ENCODE measurements at places on chromosomes 1 and 21.

DNA sequence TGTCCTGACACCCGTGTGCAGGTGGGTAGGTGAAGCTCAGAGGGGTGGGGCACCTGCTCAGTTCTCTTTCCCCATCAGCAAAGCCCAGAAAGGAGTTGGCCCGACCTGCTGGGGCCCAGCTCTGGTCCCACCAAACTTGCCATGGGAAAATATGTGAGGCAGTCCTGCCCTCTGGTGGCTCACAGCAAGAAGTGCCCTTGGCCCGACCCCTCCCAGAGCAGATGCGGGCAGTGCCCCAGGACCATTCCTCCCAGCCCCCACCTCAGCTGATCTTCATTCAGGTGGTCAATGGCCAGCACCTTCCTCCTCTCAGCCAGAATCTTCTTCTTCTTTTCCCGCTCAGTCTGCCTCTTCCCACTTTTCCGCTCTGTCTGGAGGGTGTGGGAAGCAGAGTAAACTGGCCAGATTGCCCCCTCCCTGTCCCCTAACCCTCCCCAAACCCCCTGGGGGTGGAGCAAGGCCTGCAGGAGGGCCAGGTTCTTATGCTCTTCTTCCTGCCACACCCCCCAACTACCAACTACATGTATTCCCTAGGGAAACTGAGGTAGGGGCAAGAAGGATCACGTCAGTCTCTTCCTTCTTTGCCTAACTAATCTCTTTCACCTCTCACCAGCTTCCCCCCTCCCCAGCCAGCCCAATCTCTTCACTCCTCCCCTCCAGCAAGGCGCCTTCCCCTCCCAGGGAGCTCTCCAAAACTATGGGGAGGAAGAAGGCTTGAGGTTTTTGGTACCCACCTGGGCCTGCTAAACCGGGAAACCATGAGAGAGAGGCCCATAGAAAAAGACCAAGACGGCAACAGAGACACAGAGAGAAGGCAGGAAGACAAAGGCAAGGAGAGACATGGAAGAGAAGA, 15.6 kb downstream of the TNNT2 start:
- no peak for DNase-seq

- DNase-seq, result peak; percentile 75
These were observed 892 bp downstream of the TYW3 start for GRCh38 chr1:74733604-74734484.

GRCh38 chr1:157359314-157360022, 192.8 kb downstream of the FCRL5 start:
- no peak for DNase-seq

- peak; percentile 61 for DNase-seq
These were observed 44.5 kb upstream of the CRNN start for GRCh38 chr1:152458384-152459185.

GRCh38 chr1:232162001-232162400, 467.9 kb downstream of the SIPA1L2 start:
- no peak for DNase-seq

GRCh38 chr1:41863718-41864117, 55.0 kb downstream of the HIVEP3 start:
- DNase-seq, result no peak

- no peak for DNase-seq
These were observed 37.1 kb upstream of the ADAM30 start for GRCh38 chr1:119933397-119933796.

- DNase-seq, result no peak
These were observed 526.9 kb downstream of the MATN1 start for GRCh38 chr1:30196457-30196856.

GRCh38 chr1:101003012-101003650, 22.5 kb downstream of the DPH5 start:
- no peak for DNase-seq

DNA sequence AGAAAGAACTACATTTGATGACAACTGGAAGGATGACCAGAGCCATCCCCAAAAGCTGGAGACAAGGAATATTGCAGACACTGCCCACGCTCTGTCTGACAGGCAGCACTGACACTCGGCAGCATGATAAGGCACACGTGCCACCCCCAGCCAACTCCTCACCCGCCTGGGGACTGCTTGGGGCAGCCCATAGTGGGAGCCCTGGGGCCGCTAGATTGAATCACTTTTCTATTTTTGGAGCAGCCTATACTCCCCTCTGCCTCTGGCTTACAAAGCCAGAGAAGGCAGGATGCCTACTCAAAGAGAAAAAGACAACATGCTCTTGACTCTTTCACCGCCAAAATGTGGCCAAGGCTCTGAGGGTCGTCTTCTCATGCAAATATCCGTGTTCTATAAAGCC, 1.3 kb downstream of the SMG5 start:
- peak; percentile 18 for DNase-seq

- no peak for DNase-seq
These were observed 333.8 kb downstream of the NEGR1 start for GRCh38 chr1:71948561-71948960.

DNA sequence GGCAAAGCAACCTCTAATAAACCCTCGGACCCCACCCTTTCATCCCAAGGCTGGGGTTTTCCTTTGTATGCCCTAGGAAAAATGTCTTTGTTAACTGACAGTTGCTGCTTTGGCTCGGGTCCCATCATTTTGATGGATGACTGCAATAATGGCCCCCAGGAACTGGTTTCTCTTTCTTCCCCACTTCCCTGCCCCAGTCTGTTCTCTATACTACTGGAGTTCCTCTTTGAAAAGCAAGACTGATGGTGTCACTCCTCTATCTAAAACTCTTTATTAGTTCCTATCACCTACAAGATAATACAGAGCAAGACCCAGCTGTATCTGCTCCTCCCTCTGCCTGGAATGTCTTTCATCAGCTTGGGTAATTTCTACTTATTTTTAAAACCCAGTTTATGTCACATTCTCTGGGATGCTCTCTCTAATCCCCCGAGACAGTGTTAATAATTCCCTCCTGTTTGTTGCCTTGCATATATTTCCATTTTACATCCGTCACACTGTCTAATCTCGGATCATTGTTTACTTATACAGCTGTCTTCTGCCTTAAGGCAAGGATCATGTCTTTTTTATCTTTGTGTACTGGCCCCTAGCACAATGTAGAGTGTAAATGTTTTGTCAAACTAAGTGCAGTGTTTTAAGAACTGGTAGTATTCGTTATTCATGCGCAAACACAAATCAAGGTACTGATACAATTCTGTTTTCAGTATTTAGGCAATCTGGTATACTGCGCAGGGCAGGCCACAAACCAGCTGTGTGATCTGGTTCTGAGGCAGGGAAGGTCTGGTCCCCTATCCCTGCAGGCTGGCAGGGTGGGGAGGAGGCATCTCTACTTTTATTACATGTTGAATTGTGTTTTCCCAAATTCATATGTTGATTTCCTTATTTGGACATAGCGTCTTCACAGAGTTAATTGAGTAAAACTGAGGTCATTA, 16.1 kb downstream of the SLAMF1 start:
- DNase-seq, result no peak

- no peak for DNase-seq
These were observed 27.0 kb downstream of the CXADR start for GRCh38 chr21:17539743-17540341.

GRCh38 chr1:163035446-163036249, 33.5 kb upstream of the RGS4 start:
- no peak for DNase-seq

- DNase-seq, result no peak
These were observed 102.7 kb downstream of the RASAL2 start for GRCh38 chr1:178196631-178197030.

DNA sequence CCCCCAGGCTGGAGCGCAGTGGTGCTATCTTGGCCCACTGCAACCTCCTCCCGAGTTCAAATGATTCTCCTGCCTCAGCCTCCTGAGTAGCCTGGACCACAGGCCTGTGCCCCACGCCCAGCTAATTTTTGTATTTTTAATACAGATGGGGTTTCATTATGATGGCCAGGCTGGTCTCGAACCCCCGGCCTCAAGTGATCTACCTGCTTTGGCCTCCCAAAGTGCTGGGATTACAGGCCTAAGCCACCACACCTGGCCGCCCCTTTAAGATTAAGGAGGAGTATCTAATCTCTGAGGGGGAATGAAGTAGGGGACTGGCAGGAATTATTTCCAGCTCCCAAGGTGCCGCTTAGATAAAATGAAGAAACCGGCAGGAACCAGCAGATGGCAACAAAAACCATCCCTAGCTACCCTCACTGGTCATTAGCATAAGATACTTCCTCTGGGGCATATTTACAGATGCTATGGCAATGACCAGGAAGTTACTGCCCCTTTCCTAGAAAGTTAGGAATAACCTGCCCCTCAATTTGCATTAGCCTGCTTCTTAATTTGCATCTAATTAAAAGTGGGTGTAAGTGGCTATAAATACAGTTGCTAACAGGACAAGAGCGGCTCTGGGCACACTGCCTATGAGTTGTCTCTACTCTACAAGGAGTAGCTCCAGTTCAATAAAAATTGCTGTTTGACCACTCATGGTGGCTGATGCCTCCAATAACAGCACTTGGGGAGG, 7.1 kb upstream of the NSUN4 start:
- DNase-seq, result no peak

DNA sequence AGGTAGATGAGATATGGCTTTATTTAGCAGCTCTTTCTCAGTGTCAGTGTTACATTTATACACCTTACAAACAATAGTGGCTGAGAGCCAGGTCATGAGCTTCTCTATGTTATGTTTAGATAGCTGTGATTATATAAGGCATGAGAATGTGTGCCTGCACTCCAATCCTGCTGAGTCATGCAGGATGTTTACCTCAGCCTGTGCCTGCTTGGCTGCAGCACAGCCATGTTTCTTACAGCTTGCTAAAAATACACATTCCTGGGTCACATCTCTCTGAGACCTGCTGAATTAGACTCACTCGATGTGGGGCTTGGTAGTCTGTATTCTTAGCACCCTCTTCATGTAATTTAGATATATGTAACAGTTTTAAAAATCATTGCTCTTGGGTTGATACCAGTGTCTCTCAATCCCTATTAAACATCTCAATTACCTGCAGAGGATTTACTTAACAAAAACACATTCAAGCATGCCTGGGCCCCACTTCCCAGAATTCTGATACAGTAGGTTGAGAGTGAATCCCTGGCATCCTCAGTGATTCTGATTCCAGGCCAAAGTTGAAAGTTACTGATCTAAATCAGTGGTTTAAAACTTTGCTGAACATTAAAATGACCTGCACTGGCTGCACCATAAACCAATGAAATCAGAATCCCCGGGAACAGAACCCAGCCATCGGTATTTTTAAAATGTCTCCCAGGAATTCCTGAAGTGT, 107.5 kb downstream of the GDAP2 start:
- DNase-seq, result peak; percentile 87

DNA sequence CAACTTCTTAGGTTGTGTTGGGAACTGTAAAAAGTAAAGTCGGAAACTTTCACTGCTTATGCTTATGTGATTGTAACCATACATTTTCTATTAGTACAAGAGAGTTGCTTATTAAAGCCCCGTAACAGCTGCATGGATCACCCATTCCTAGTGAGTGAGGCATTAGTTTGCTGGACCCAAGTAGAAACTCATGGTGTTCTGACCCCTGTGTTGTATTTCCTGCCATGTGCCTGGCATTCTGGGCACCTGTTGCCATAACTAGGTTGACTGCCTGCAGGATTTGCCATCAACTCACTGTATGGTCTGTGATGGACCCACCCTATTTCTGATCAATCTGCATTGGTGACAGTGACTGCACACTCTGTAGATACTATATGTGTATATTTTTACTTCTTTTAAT, 173.0 kb downstream of the PGBD5 start:
- DNase-seq, result no peak

- DNase-seq, result peak; percentile 94
These were observed 975.7 kb upstream of the ADGRL4 start for GRCh38 chr1:79982211-79982610.

GRCh38 chr1:183023146-183023600, at the start of gene LAMC1:
Gene LAMC1 (plus strand): TSS chr1:183023420. CDS start chr1:183023717, 297 bp downstream.
- peak; percentile 94 for DNase-seq

DNA sequence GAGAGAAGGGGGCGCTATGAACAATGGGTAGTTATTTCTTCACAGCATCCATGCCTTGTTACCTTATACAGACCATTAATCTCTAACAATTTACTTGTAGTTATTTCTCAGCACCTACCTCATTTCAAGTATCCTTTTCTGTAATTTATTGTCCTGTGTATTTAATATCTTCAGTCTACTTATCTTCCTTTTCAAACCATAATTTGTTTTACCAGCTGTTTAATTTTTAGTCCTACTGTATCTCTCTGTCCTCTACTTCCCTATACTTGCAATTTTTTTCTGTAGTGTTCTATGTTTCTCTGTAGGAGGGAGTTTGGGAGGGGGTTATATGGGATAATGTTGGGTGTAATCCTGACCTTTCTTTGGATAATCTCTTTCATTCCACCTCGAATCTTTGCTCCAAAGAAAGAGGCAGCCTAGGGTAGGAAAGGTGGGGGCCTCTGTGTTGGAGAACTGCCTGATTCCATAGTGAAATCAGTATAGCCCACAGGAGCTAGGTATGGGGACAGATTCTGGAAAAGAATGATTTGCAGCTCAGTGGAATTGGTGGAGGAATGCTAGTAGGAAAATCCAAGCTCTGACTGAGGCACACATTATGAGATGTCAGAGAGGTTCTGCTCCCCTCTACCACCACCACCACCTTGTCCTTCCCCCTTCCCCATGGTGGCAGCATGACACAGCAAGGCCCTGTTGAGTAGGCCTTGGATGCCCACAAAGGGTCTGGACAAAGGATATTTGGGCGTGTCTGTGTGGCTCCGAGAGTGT, 642 bp downstream of the MLLT11 start:
- peak; percentile 58 for DNase-seq

DNA sequence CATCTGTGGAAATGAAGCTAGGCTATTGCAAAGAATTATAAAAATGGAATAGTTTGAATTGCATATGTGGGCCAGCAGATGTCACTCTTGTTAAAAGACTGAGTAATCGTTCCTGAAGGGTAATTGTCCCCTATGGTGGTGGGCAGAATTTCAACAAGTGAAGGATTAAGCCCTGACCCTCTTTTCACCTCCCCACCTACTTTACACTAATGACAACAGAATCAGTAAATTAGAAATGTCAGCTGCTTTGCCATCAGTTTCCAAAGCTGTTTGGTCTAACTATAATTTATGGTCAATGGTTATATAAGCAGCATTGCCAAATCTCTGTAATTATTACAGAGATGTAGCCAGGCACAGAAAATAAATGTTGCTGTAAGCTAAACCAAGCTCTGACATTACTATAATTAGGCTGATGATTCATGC, 898.6 kb downstream of the AMY1C start:
- peak; percentile 4 for DNase-seq

- DNase-seq, result no peak
These were observed 14.6 kb downstream of the EFCAB7 start for GRCh38 chr1:63537940-63538339.
